ENCODE measurements at places on chromosomes 5 and 9. TPM values are rescaled to one million over a fixed set of nuclear protein-coding genes. Genes with fewer than 3 reads are reported as not detected.

CLTB gene
- total RNA-seq: 124 TPM

SPATA31A3 gene
- total RNA-seq: not detected

ST8SIA4 gene
- total RNA-seq: 19.7 TPM

STC2 gene
- 7.9 TPM for total RNA-seq

FOXD4L3 gene
- total RNA-seq: not detected
